Thoracic aorta endothelial cell (primary cell): ENCODE measurements at places on chromosomes 7 and 10. TPM values are rescaled to one million over a fixed set of nuclear protein-coding genes. Genes with fewer than 3 reads are reported as not detected.

The HYAL4 gene
- total RNA-seq: 0.36 TPM in 1 of 2 replicates, not detected in the other

The DCLRE1A gene
- 8.8 and 10.5 TPM in 2 replicates for total RNA-seq

The NOLC1 gene
- 75.4 and 76.1 TPM in 2 replicates for total RNA-seq

The METTL2B gene
- total RNA-seq: 40.7 and 46.0 TPM in 2 replicates
